ENCODE measurements at places on chromosomes 5 and 9.

DNA sequence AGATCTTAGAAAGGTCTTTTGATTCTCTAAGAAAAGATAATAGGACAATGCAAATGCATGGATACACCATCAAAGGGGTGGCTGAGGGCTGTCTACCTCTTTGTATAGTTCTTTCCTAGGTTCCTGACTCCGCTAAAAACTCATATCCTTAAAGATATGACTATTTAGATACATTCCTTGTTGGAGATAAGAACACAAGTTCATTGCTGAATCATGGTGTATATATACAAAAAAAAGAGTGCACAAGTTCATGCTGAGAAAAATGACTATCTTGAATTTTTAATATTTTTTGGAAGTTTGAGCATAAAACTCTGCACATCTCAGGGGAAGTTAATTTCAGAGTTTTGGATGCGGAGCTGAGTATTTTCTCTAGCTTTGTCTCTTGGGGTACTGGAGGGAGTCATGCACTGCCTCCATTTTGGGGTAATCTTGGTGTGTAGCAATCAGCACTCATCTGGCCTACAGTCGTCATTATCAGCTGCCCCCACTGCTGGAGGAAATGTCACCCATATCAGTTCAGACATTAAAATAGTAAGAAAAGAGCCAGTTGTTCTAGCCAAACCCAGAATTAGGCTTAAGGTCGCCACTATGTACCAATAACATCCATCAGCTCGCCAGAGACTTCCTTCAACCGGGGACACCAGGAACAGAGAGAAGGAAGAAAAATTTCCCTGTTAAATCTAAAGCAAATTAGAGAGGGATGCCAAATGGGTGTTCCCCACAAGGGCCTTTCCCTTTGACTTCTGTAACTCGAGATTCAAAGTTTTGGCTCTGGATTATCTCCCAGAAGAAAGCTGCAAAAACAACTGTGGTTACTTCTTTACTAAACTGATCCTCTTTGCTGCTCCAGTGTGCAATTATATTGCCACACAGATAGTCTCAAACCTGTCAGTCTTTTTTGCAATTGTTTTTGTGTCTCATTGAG, 49.0 kb downstream of the PTTG1 start:
- DNase-seq: no peak

- DNase-seq: no peak
These were observed 566.6 kb downstream of the PSAT1 start for GRCh38 chr9:78863531-78863930.

DNA sequence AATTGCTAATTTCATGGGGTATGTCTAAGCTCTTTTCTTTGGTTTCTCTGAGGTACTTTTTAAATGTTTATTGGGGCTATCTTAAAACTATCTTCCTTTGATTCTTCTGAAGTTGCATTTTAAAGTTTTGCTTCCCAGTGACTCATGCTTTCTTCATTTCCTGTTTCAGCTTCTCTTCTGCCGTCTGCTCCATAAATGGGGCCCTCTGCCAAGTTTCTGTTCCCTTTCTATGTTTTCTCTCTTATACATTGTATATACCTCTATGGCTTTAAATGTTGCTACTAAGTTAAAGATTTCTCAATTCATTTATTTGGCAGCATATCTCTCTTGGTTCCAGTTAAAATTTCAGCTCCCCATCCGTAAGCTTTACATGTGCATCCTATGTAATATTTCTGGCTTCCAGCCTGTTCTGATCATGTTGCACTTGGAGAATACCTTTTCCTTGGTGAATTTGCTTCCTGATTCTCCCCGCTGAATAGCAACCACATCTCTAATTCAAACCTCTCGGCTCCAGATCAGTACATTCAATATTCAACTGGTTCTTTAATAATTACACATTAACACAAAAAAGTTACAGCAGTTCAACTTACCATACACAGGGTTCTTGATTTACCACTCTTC, 125.3 kb downstream of the ST8SIA4 start:
- DNase-seq: peak; percentile 44

GRCh38 chr9:88075506-88075905, 62.8 kb downstream of the SPATA31C2 start:
- DNase-seq: no peak

GRCh38 chr5:1386274-1386717, 41.4 kb upstream of the CLPTM1L start:
- peak; percentile 60 for DNase-seq

DNA sequence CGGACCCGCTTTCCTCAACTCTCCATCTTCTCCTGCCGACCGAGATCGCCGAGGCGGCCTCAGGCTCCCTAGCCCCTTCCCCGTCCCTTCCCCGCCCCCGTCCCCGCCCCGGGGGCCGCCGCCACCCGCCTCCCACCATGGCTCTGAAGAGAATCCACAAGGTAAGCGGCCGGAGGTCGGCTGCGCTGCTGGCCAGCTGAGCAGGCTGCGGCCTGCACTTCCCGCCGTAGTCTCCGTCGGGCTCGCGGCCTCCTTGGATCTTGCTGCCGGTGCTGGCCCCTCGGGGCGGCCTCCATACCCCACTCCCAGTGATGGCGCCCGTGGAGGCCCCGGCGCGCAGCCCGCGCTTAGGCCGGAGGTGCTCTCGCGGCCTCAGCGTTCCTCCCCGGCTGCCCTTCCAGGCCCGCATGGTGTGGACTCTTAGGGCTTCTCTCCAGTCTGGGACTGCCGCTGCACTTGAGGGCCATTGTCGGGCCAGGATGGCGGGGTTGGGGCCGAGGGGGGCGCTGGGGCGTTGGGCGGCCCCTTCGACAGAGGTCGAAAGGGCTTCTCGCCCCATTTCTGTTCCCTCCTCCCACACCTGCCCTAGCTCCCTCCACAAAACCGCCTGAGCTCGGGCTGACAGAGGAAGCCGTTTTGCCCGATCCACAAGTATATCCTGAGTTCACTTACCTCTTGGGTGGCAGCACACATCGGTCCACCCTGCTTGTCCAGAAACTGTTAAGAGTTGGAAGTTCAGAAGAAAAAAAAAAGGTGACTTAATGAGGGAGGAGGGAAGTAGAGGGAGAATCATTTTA, 714 bp downstream of the UBE2D2 start:
- DNase-seq: peak; percentile 58

DNA sequence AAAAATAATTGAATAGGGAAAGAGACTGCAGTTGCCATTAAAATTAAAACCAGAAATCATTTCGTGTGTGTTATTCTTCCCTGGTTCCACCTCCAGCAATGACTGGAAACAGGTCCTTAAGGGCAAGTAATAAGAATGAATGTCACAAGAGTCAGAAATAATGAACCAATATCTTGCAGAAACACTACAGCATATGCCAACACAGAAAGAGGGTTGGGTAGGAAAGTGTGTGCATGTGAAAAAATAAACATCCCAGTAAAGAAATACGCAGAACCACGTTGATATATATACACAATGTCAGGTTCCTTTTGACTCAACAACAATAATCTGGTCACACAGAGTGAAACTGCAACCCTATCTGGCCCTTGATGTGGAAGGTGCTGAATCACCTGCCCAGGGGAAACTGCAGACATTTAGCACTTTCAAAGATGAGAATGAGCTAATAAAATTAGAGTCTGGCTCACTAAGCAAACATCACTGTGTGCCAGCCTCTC, 15.0 kb downstream of the HMHB1 start:
- peak; percentile 88 for DNase-seq

- DNase-seq: no peak
These were observed 432.4 kb downstream of the ACTL7B start for GRCh38 chr9:108423433-108423832.

GRCh38 chr9:136623016-136623841, 39.5 kb upstream of the EGFL7 start:
- DNase-seq: no peak

- DNase-seq: peak; percentile 59
These were observed 69.4 kb downstream of the MSX2 start for GRCh38 chr5:174793684-174794328.

- DNase-seq: no peak
These were observed 411 bp upstream of the NDUFS4 start for GRCh38 chr5:53560028-53560427.

DNA sequence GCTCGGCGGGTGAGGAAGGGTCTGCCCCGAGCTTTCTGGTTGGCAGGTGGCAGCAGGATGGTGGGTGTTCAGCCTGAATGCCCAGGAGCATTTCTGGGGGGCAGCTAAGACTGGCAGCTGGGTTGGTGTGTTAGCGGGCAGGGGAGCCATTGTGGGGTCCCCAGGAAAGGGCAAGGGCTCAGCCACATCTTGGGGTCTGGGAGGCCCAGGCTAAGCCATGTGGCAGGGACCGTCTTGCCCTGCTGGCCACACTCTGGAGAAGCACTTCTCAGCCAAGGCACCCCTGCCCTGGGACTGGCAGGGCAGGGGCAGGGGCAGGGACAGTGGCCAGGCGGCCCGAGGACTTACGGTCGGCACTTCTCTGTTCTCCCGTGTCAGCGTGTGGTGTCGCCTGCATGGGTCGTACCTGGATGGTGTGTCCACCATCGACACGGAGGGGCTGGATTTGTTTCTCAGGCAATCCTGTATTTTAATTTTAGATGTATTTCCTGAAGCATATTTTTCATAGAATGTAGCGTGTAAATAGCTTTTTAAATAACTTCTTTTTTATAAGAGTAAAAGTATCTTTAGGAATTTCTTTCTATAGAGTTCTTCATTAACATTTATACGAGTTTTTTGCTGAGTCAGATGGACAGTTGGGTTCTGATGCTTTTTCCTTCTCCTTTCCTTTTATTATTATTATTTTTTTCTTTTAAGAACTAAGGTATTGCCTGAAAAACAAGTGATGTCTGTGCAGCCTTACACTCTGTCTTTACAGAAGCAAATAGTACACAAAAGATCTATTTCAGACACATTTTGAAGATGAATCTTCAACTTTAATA, 102.0 kb downstream of the PHF2 start:
- DNase-seq: no peak

DNA sequence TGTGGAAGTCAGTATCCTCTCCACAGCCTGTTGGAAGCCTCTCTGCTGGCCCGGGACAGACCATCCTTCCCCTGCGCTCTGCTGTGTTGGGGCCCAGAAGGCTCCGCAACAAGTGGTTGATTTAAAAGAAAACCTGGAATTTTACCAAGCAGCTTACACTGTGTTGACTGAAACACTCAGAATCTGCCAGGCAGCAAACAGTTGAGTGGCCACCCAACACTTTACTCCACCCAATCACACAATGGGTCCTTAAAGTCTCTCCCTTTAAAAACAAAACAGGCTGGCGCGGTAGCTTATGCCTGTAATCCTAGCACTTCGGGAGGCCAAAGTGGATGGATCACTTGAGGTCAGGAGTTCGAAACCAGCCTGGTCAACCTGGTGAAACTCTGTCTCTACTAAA, 28.0 kb upstream of the DMRT3 start:
- no peak for DNase-seq

DNA sequence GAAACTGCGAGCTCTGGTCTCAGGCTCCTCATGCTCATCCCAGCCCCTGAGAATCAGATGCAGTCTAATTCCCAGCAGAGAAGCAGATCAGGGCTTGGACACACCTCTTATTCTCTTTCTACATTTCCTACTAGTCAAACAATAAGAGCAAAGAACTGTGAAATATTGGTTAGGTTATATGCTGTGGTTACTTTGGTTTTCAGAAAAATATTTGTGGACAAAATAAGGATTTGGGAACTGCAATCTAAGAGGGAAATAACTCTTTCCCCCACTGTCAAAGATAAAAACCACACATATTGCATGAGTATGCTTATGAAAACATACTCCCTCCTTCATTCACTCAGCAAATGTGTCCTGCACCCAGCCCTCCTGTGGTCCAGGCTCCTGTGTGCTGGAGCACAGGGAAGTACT, 164.5 kb upstream of the S1PR3 start:
- DNase-seq: no peak

- peak; percentile 22 for DNase-seq
These were observed 9.8 kb downstream of the SUB1 start for GRCh38 chr5:32595118-32595517.

DNA sequence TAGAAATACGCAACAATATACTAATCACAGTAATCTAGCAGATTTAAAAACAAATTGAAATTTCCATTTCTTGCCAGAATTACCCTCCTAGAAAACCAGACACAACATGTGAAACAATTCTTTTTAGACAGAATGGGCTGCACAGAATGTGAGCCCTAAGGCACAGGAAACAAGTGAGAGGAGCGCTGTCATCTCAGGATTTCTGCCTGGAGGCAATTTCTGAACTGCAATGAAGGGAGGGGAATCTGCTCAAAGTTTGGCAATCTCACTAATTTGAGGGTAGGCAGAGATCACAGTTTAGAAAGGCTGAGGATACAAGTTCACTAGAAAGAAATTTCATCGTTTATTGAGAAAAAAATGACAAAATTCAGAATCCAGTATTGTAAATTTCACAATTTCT, 70.3 kb downstream of the INIP start:
- no peak for DNase-seq

- DNase-seq: no peak
These were observed 163.5 kb upstream of the SNX2 start for GRCh38 chr5:122611406-122611805.

DNA sequence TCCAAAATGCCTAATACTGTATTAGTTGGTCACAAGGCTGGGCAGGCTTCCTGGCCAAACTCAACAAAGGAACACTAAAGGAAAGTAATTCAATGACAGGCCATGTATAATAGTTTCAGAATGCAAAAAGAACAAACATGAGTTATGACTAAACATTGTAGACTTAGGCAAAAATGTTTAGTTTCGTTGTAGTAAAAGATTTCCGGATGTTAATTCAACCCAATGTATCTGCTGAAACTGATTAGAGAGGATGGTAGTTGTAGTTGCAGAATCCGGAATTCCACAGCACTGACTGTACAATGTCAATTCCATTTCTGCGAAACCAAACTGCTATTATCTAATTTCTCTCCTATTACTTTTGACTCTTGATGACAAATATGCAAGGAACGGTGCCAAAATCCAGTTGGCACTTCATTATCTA, 117.9 kb upstream of the FST start:
- no peak for DNase-seq

GRCh38 chr9:111720174-111720573, 58.8 kb downstream of the GNG10 start:
- no peak for DNase-seq

GRCh38 chr5:164422400-164422799, 917.0 kb downstream of the MAT2B start:
- DNase-seq: no peak

DNA sequence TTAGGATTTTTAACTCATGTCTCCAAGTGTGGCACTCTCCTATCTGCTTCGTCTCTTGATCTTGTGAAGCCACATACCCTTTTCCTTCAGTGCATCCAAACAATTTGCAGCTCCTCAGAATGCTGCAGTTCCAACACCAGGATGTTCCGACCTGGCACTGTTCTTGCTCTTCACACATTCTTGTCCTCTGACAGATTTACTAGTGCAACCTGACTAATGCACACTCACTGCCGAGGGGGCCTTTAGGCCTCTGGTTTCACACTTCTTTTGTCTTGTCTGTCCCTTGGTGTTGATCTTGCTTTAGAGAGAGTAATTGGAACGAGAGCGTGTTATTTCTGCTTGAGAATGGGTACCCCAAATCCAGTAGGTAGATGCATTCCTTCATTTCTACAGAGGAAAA, 15.0 kb downstream of the ARHGAP26 start:
- no peak for DNase-seq
